ENCODE measurements at places on chromosomes 6 and 20.
A peak's percentile ranks its signal among the peaks of the same experiment; 100 is the strongest.

DNA sequence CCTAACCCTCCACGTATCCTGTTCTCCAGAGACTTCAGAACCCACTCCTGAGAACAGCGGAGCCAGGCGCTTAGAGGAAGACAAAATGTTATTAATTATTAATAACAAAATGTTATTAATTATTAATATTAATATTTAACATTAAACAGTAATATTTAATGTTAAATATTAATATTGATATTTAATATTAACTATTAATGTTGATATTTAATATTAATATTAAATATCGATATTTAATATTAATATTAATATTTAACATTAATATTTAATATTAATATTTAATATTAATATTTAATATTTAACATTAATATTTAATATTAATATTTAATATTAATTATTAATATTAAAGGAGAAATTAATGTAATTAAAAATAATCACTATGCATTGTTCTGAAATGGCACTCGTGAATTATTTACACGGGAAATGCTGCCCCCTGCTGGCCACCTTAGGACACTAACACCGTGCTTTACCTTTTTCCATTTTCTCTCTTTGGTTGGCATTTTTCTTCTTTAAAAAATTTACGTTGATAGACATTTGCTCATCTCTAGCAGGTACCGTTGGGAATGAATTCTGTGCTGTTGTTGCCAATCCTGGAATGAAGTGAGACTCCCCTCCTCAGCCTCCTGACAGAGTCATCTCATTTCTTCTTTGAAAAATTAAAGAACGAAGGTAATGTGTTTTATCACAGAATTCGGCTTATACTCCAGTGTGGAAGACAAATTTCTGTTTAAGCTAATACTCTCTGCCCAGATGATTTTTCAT, 7.5 kb upstream of the GGTLC1 start:
- peak; percentile 57 for DNase-seq

GRCh38 chr20:57814529-57814928, 104.7 kb upstream of the PMEPA1 start:
- DNase-seq, result no peak

DNA sequence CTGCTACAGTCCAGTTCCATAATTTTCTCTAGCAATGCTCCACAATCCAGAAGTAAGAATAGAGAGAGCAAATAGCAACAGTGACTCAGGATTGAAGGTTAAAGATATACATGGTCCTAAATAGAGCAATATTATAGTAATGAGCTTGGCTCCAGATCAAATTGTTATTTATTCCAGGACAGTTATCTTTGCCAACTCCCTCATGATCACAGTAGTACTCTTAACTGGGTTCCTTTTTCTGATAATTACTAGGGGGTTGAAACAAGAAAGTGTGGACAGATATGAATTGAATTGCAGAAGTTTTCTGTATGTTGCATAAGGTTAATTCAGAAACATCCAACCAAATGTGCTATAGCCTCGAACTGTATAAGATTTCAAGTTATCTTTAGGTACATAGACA, 11.9 kb downstream of the FAM184A start:
- DNase-seq, result no peak

DNA sequence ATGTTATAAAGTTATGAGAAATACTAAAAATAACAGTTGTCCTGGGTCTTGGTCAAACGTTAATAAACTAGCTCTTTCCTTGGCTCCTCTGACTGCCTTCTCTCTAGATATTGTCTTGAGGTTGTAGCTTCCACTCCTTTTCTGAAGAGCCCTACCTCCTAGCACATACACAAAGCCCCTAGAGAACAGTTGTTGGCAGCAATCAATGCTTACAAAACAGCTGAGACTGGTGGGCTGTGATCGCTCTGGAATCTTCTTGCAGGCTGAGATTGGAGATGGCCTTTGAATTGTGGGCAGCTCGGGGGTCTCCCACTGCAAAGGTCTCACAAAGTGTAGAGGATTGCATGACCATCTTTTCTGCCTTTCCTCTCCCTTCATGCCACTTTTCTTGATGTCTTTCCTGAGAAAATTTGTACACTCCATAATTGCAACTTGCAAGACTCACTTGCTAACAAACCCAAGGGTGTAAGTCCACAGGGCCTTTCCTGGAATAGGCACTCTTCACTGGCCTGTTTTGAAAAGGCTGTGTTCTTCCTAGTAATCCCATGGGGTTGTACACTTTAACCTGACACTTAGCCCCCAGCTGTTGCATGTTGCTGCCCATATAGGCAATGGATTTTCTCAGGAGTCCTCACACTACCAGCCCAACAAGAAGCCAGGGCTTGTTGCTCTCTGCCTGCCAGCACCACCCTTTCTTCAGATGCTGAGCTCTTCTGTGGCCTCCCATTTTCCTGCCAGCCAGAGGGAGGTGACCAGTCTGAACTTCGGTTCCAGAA, 99.9 kb downstream of the TCP11 start:
- no peak for DNase-seq

DNA sequence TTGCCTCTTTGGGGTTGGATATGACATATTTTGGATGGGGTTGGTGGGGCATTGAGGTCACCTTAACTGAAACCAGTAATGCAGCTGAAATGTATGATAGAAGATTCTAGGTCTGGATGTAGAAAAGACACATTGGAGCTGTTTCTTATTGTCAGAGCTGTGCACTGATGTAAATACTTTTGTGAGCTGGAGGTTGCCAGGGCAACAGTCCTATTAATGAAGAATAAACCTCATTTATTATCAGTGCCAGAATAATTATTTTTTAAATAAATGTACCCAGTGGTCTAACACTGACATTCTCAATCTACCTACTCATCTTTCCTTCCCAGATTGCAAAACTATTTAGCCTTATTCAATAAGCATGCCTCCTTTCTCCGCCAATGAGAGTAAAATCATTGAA, 57.0 kb downstream of the CAP2 start:
- no peak for DNase-seq

DNA sequence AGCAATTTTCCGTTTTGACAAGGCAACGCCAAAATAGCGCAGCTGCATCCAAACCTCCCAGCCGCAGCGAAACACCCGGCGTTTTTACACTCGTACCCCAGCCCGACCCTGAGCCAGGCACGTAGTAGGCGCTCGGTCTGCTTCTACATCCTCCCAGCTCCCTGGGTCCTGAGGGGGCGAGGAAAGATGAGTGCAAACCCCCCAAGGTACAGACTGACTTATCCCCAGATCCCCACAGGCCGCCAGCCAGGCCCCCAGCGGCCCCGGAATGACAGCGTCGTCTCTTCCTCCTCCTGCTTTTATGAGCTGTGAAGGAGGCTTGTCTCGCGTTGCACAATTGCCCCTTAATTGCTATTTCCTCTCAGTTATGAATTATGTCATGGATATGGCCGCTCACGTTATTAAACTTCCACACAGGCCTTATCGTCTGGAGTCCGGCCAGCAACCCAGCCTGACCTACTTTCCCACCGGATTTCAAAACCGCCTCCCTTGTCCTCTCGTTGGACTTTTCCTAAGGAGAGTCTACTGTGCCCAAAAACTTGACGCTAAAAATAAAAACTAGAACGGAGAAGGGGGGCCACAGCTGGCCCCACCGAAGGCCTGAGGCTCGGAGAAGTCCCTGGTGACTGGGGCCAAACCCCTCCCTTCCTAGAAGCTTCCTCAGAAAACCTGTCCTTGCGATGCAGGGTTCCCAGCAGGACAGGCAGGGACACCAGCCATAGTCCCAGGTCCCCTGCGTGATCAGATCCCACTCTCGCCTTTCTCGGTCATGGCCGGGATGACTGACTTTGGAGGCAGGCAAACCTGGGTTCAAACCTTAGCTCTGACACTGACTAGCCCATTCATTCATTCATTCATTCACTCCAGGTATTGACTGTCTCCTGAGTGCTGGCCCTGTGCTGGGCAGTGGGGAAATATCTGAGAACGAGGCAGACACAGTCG, 130.9 kb upstream of the PTPN1 start:
- DNase-seq, result no peak

GRCh38 chr20:60453388-60454246, 495.4 kb downstream of the CDH26 start:
- DNase-seq, result no peak
